ENCODE measurements at places on chromosomes 4 and X. TPM values are rescaled to one million over a fixed set of nuclear protein-coding genes. Genes with fewer than 3 reads are reported as not detected.

DNA sequence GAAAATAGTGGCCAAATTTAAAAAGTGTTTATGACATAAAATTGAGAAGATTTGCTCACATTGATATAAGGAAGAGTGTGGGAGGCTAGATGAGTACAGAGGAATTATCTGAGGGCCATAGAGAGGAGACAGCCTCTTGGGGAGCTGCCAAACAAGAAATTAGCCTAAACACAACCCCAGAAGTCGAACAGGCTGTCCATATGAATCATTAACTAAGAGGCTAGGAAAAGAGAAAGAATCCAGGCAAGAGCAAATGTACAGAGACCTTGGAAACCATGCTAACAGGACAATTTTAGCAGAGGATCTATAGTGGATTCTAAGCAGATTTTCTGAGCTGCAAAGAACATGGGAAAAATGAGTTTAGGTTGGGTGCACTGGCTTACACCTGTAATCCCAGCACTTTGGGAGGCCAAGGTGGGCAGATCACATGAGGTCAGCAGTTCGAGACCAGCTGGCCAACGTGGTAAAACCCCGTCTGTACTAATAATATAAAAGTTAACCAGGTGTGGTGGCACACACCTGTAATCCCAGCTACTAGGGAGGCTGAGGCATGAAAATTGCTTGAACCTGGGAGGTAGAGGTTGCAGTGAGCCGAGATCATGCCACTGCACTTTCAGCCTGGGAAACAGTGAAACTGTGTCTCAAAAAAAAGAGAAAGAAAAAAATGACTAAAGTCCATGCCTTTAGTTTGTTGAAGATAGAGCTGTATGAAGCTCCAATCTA, 76.1 kb downstream of the NWD2 start:
- no peaks in the 10 kb centered on the region for H3K27me3 ChIP-seq
- DNase-seq: no peak
- no peaks in the 10 kb centered on the region for H3K36me3 ChIP-seq
- no peak overlapping the region for H3K4me3 ChIP-seq
- no peak overlapping the region for H3K27ac ChIP-seq
- no peaks in the 10 kb centered on the region for H3K4me1 ChIP-seq

DNA sequence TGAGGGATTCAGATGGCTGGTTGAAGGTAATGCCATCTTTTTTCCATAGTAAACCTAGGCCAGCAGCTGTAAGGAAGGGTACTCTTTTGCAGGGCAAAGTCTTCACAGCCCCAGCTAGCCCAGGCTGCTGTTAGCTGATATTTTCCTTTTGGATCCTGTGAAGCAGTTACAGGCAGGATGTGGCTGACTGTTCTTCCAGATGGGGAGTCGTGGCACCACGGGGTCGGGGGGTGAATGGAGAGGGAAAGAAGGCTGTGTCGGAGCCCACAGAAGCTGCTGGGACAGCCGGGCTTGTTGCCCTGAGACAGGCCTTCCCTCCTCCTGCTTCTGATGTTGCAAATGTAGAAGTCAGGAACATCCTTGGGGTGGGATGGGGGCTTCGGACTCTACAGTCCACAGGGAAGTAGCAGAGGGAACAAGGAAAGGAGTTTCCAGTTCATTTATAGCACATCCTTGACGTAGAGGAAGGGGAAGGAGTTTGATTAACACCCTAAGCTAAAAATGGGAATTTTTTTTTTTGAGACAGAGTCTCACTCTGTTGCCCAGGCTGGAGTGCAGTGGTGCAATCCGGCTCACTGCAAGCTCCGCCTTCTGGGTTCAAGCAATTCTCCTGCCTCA, 64.6 kb upstream of the TMEM150C start:
- H3K27ac ChIP-seq: no peak overlapping the region
- H3K4me3 ChIP-seq: no peak overlapping the region
- DNase-seq: no peak
- no peaks in the 10 kb centered on the region for H3K36me3 ChIP-seq
- no peaks in the 10 kb centered on the region for H3K4me1 ChIP-seq
- no peaks in the 10 kb centered on the region for H3K27me3 ChIP-seq

DNA sequence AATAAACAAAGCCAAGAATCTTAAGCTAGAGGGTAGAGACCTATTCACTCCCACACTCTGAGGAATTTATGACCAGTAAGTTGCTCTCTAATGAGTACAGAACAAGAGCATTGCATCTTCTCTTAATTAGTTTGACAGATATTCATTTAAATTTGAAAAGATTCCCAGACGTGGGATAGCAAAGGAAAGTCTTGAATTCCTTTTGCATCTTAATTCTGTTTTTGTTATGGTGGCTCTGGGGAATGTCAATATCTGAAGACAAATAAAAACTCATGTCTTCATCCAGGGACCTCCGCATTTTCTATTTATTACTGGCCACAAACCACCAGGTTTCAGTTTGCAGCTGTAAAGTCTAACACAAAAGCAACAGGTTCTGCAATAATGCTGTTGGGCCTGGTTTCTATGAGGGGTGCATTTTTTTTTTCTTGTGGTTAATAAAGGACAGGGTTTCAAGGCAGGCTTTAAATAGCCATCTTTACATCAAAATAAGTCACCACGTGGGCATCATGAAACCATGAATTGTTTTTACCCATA, 172.3 kb downstream of the SHROOM3 start:
- H3K36me3 ChIP-seq: no peaks in the 10 kb centered on the region
- DNase-seq: peak; percentile 93
- no peak overlapping the region for H3K4me3 ChIP-seq
- H3K4me1 ChIP-seq: peaks cover 21% of the 10 kb centered on the region
- H3K27me3 ChIP-seq: no peaks in the 10 kb centered on the region
- H3K27ac ChIP-seq: peak overlapping the region; percentile 40

DNA sequence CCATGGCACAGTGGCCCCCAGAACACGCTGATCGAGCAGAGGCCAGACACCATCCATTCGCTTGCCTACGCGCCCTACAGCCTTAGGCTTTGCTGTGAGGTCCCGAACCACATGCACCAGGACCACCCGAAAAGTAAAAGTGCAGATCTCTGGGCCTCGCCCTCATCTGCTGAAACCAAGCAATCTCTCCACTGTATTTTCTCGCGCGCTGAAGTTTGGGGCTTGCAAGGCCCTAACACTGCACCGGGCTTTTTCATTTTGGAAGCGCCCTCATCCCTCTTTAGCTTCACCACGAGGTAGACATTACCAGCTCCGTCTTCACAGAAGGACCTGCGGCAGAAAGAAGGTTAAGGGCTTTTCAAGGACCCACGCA, 21.2 kb downstream of the NKX3-2 start:
- no peaks in the 10 kb centered on the region for H3K4me1 ChIP-seq
- H3K27me3 ChIP-seq: peaks cover 70% of the 10 kb centered on the region
- peak; percentile 10 for DNase-seq
- H3K27ac ChIP-seq: no peak overlapping the region
- no peaks in the 10 kb centered on the region for H3K36me3 ChIP-seq
- H3K4me3 ChIP-seq: no peak overlapping the region

DNA sequence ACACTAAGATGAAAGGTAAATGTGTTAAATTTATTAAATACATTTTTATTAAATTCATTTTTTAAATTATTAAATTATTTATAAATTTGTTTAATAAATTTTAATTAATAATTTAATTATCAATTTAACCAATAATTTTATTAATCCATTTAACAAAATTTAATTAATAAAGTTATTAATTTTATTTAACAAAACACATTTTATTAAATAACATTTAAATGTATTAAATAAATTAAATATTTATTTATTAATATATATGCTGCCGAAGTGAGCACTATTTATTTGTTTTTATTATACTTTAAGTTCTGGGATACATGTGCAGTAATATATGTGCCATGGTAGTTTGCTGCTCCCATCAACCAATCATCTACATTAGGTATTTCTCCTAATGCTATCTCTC, 719.5 kb downstream of the TRIML1 start:
- H3K4me1 ChIP-seq: no peaks in the 10 kb centered on the region
- no peaks in the 10 kb centered on the region for H3K27me3 ChIP-seq
- H3K4me3 ChIP-seq: no peak overlapping the region
- H3K27ac ChIP-seq: no peak overlapping the region
- no peaks in the 10 kb centered on the region for H3K36me3 ChIP-seq

- H3K36me3 ChIP-seq: no peaks in the 10 kb centered on the region
- no peak overlapping the region for H3K27ac ChIP-seq
- DNase-seq: no peak
Measured at GRCh38 chr4:100165809-100166208, 24.5 kb downstream of the DDIT4L start.

GRCh38 chrX:30653415-30654131, at the start of gene GK:
Gene GK (plus strand): TSS chrX:30653423. CDS start chrX:30653538, 115 bp downstream.
- peak within 1 kb of the TSS; percentile 78 for H3K4me3 ChIP-seq
- H3K36me3 ChIP-seq: no peaks in the 10 kb centered on the region
- DNase-seq: peak; percentile 72

- no peaks in the 10 kb centered on the region for H3K36me3 ChIP-seq
- no peak overlapping the region for H3K4me3 ChIP-seq
- no peaks in the 10 kb centered on the region for H3K27me3 ChIP-seq
- H3K27ac ChIP-seq: no peak overlapping the region
Measured at GRCh38 chr4:139625482-139625881, 40.1 kb upstream of the MGST2 start.

- H3K4me1 ChIP-seq: no peaks in the 10 kb centered on the region
- H3K27ac ChIP-seq: no peak overlapping the region
- DNase-seq: no peak
- H3K27me3 ChIP-seq: no peaks in the 10 kb centered on the region
Measured at GRCh38 chrX:1727531-1728027, 112.7 kb downstream of the ASMT start.

GRCh38 chr4:41939016-41939626, 3.9 kb downstream of the TMEM33 start:
- no peak overlapping the region for H3K27ac ChIP-seq
- no peaks in the 10 kb centered on the region for H3K27me3 ChIP-seq
- no peaks in the 10 kb centered on the region for H3K4me1 ChIP-seq
- H3K4me3 ChIP-seq: no peak overlapping the region
- peaks cover 8% of the 10 kb centered on the region for H3K36me3 ChIP-seq

- no peak overlapping the region for H3K27ac ChIP-seq
- H3K4me3 ChIP-seq: no peak overlapping the region
- no peaks in the 10 kb centered on the region for H3K27me3 ChIP-seq
- no peaks in the 10 kb centered on the region for H3K4me1 ChIP-seq
- no peak for DNase-seq
Measured at GRCh38 chrX:118530219-118530911, 34.8 kb downstream of the DOCK11 start.

- no peak for DNase-seq
- H3K36me3 ChIP-seq: no peaks in the 10 kb centered on the region
- no peaks in the 10 kb centered on the region for H3K27me3 ChIP-seq
- no peak overlapping the region for H3K27ac ChIP-seq
Measured at GRCh38 chr4:174334628-174335027, 50.9 kb downstream of the CEP44 start.

DNA sequence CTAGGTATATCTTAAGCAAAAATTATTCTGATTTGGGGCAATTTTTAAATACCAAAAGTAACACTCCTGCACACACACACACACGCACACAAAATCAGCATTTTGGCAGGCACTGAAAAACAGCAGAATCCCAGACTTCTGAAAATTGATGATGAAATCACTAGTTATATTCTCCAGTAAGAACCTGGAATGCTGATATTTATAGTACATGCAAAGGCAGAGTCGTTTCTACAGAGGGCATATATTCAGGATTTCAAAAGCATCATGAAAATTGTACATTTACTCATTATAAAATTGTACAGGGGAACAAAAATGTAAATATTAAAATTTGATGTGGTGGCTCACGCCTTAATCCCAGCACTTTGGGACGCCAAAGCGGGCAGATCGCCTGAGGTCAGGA, 352.5 kb upstream of the PITX2 start:
- no peaks in the 10 kb centered on the region for H3K4me1 ChIP-seq
- H3K27ac ChIP-seq: no peak overlapping the region
- DNase-seq: no peak
- no peaks in the 10 kb centered on the region for H3K36me3 ChIP-seq
- H3K4me3 ChIP-seq: no peak overlapping the region

- no peak overlapping the region for H3K27ac ChIP-seq
- no peaks in the 10 kb centered on the region for H3K4me1 ChIP-seq
- H3K4me3 ChIP-seq: no peak overlapping the region
- no peaks in the 10 kb centered on the region for H3K36me3 ChIP-seq
- no peaks in the 10 kb centered on the region for H3K27me3 ChIP-seq
Measured at GRCh38 chr4:78601013-78601412, 49.4 kb downstream of the ANXA3 start.

DNA sequence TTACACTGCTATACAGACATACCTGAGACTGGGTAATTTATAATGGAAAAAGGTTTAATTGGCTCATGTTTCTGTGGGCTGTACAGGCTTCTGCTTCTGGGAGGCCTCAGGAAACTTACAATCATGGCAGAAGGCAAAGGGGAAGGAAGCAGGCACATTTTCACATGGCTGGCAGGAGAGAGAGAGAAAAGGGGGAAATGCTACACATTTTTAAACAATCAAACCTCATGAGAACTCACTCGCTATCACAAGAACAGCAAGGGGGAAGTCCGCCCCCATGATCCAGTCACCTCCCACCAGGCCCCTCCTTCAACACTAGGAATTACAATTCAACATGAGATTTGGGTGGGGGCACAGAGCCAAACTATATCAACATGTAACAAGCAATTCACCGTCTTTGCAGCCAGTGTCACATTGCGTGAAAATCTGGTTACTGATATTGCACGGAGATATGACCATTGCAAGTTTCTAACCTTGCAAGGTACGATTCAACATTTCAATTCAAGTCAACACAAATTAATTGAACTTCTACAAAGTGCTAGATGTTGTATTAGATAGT, 61.7 kb upstream of the RELL1 start:
- H3K36me3 ChIP-seq: no peaks in the 10 kb centered on the region
- no peaks in the 10 kb centered on the region for H3K4me1 ChIP-seq
- no peak overlapping the region for H3K4me3 ChIP-seq
- DNase-seq: no peak

DNA sequence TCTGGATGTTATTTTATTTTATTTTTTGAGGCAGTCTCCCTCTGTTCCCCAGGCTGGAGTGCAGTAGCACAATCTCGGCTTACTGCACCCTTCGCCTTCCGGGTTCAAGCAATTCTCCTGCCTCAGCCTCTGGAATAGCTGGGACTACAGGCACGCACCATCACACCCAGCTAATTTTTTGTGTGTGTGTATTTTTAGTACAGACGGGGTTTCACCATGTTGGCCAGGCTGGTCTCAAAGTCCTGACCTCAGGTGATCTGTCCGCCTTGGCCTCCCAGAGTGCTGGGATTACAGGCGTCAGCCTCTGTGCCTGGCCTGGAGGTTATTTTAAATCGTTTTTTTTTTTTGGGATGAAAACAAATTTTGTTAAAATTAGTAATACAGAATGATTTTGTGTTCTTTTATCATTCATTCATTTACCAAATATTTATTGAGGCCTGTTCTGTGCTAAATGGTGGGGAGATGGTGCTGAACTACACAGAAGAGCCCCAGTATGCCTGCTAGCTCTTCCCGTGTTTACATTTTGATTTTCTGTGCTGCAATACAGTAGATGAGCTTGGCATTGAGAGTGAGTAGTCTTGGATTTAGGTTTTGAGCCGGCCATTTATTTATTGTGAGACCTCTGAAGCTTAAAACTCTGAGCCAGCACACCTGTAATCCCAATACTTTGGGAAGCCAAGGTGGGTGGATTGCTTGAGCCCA, 22.7 kb downstream of the ADD1 start:
- H3K4me3 ChIP-seq: no peak overlapping the region
- DNase-seq: no peak
- no peak overlapping the region for H3K27ac ChIP-seq
- no peaks in the 10 kb centered on the region for H3K27me3 ChIP-seq
- no peaks in the 10 kb centered on the region for H3K36me3 ChIP-seq
- peaks cover 46% of the 10 kb centered on the region for H3K4me1 ChIP-seq

GRCh38 chr4:15506464-15506863, 36.8 kb downstream of the CC2D2A start:
- no peaks in the 10 kb centered on the region for H3K27me3 ChIP-seq
- no peak overlapping the region for H3K27ac ChIP-seq
- H3K4me1 ChIP-seq: no peaks in the 10 kb centered on the region
- no peaks in the 10 kb centered on the region for H3K36me3 ChIP-seq

YY2 gene
- 2.3 TPM for total RNA-seq

DGKK gene
- total RNA-seq: not detected

CXCL1 gene
- 29.7 TPM for total RNA-seq

SLC26A1 gene
- 2.9 TPM for total RNA-seq

RIBC1 gene
- 2.5 TPM for total RNA-seq

Measured in kidney (tissue), 22 donors.